Cortex of kidney (tissue), 1 donor: ENCODE measurements at places on chromosomes 6 and 20.

DNA sequence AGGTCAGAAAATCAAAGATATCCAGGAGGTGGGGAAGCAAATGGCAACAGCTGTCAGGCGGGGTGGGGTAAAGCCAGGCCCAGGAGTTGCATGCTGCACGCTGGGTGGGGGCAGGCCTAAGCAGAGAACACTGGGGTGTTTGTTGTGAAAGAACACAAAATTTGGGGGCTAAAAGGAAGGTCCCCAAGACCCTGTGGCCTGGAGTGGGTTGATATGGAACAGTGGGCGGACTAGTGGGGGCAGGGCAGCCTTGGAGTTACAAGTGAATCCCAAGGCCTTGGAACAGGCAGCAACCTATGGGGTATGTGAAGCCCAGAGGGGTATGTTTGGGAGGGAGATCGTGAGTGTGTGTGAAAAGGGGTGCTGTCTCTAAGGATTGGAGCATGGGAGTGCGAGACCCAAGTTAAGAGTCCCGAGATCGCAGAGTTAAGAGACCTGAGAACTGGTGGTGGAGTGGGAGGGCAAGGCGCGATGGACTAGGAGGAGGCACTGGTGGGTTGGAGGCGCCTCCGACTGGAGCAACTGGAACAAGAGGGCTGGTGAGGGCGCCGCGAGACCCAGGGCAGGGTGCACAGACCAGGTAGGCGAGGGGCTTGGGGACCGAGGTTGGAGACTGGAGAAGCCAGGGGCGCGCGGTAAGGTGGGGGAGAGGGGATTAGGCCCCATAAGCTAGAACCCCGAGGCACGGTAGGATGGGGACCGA is 658 bp downstream of the CUL7 start:
- DNase-seq, result no peak

DNA sequence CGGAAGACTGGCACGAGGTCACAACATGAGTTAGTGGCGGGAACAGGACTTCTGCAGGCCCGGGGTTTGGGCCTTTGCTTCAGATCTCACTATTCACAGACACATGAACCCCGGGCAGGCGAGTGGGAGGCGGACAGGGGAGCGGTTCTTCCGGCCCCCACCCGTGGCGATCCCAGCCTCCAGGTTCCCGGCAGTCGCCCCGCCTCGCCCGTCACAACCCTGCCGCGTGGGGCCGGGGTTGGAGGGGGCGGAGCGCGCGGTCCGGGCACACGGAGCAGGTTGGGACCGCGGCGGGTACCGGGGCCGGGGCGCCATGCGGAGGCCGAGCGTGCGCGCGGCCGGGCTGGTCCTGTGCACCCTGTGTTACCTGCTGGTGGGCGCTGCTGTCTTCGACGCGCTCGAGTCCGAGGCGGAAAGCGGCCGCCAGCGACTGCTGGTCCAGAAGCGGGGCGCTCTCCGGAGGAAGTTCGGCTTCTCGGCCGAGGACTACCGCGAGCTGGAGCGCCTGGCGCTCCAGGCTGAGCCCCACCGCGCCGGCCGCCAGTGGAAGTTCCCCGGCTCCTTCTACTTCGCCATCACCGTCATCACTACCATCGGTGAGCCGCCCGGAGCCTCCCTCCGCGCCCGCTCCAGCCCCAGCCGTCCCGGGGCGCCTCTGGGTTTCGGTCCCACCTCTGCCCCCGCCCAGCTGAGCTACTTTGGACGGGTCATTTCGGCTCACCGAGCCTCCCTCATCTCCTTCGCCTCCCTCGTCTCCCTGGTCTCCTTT is at the start of gene KCNK15:
KCNK15 (plus strand) TSS at position 268 of the 769 bp plus-strand sequence; CDS start at position 314, 46 bp downstream.
- DNase-seq, result no peak

DNA sequence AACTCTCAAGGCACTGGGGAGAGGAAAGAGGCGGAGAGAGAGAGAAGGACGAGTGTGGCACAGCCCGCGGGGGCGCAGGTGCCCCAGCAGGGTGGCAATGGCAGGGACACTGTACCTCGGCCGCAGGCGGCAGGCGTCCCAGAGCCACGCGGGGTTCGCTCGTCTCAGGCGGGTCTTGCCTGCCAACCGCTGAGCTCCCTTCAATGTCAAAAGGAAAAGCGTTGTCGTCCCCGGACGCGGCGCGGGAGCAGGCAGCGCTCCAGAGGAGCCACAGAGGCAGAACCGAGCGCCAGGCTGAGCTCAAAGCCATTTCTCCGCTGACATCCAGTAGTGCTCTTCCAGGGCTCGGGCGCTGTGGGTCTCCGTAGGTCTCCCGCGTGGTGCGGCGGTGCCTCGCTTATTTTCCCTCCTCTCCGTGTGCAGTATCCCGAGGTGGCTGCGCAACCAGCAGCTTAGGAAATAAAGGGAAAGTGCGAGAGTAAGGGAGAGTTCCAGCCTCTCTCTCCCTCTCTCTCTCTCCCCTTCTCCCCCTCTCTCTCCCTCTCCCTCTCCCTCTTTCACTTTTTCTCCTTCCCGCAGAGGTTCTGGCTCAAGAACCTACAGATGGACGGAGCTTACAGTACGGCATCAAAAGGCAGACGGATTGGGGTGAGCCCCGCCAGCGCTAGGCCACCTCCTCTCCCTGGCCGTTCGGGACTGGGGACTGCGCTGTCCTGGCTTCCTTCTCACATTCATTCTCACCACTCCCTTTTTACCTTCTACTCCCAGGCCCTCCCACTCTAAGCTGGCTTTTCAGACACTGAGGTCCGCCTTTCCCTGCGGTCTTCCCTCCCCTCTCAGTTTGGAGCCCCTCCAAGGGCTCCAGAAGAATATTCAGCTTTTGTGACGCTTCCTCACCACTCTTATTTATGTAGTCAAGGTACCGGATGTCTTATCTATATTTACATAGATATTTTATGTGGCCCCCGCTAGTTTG is at the start of gene LAMA4:
LAMA4 (minus strand) TSS at position 727 of the 976 bp plus-strand sequence; CDS start at position 310, 417 bp downstream.
- DNase-seq, result no peak

- DNase-seq, result no peak
These were observed 303.0 kb upstream of the GJE1 start for GRCh38 chr6:141829566-141830360.

GRCh38 chr20:37801921-37802320 is 101.0 kb upstream of the VSTM2L start:
- no peak for DNase-seq

DNA sequence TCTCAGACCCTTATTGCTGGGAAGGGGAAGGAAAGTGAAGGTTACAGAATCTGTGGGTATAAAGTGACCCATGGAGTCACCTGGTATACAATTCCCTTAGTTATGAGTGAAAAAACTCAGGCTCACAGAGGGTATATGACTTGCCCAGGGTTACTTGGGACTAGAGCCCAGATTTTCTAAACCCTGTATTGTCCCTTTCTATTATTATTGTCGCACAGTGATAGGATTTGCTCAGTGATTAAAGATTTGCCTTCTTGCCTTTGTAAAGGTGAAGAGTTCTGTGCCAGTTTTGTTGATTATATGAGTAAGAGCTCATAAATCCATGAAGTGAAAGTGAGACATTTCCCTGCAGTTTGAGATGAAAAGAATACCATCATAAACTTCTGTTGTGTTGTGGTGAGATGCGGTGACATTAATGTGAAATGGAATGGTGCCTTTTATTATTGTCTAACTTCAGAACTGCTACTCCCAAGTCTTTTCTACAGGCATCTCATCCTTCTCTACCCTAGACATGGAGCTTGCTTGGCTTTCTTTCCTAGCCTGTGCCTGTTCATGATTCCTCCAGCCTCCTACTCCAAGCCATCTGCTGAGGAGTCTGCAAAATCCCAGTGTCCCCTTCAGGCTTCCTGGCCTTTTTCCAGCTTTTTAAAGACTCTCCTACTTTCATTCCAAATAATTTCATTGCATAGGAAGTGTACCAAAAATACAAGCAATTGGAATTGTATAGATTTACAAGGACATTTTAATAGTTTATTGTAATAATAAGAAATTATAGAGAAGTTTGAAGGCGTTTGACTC is 33.5 kb upstream of the ADIG start:
- DNase-seq, result no peak

- no peak for DNase-seq
These were observed 133.7 kb upstream of the GMDS start for GRCh38 chr6:2378891-2379652.
